ENCODE measurements at places on chromosomes 3 and 15. TPM values are rescaled to one million over a fixed set of nuclear protein-coding genes. Genes with fewer than 3 reads are reported as not detected.

Gene LRRC34
- 1.1 TPM for total RNA-seq

DNA sequence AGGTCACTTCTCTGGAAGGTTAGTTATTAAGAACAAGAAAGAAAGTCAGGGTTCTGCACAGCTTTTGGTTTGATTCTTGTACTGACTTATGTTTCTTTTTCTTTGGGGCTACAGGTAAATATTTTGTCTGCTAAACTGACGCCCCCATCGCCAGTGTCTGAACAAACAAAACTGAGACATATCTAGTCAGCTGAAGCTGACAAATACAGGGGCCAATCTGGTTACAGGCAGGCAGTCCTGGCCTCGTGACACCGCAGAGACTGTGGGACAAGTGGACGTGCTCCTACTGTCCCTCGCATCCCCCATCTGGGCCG, 4.6 kb upstream of the RPL14 start:
- no peaks in the 10 kb centered on the region for H3K27me3 ChIP-seq
- H3K27ac ChIP-seq, result peak overlapping the region; percentile 81
- DNase-seq, result no peak
- H3K4me1 ChIP-seq, result no peaks in the 10 kb centered on the region
- H3K36me3 ChIP-seq, result peaks cover 1% of the 10 kb centered on the region

DNA sequence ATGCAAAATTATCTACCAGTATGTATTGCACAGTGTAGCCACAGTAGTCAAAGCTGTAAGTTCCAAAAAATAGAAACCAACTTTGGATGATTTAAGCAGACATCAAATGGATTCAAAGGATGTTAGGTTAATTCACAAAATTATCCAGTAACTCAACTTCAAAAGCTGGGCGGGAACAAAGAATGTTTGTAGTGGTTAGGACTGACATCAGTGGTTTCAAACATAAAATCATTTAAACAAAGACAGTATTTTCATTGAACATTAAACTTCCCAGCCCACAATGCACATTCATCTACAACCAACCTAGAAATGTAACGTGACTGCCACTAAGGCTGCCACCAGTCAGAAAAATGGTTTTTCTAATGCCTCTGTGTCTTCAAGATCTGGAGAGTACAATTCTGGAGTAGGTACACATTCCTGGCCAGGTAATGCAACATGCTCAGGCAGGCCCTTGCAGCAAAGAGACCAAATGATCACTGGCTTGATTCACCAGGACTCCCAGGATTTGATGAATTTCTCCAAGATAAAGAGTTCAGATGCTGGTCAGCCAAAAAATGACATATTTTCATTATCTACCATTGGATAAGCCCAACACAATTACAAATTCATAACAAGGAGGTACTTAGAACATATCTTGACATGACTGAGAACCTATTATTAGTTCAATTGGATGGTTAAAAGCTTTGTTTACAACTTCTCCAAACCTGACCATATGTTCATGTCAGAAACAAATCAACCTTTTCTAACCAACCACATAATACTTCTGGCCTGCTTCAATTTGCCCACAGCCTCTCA, 189.8 kb upstream of the CNTN4 start:
- H3K27ac ChIP-seq, result no peak overlapping the region
- H3K4me3 ChIP-seq, result no peak overlapping the region
- no peaks in the 10 kb centered on the region for H3K27me3 ChIP-seq
- DNase-seq, result no peak
- no peaks in the 10 kb centered on the region for H3K4me1 ChIP-seq
- no peaks in the 10 kb centered on the region for H3K36me3 ChIP-seq

DNA sequence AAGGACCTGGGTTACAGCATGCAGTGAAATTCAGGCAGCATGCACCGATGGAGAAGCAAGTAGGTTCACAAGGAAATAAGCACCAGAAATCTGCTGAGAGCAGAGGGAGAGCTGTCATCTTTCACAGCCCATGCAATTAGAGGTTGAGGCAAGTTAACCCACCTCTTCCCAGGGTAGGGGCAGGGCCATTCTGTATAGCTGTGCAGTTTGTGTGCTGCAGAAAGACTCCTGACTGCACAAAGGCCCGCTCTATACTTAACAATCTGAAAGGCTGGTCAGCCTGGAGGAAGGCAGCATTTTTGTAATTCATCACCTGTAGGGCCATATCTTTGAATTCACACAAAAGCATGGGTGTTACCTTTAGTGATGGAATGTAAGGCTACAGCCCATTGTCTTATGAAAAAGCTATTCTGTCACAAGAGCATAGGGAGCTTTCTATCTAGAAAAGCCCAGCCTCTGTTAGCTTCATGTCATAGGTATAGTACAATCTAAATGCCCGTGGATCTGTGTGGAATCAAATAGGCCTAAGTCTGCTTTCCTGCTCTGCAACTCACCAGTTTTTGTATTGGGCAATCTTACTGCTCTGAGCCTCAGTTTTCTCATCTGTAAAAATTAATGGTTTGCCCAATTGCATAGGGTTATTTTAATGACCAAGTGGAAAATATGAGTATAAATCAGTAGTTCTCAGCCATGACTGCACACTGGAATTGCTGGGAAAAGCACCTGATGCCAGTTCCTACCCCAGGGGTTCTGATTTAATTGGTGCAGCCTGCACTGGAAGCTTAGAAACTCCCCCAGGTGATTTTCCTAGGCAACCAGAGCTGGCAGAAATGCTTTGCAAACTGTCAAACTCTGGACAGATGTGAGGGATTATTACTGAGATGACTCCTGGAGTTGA, 65.2 kb downstream of the ATP13A5 start:
- H3K4me1 ChIP-seq, result no peaks in the 10 kb centered on the region
- no peak overlapping the region for H3K4me3 ChIP-seq
- DNase-seq, result no peak
- H3K36me3 ChIP-seq, result no peaks in the 10 kb centered on the region

DNA sequence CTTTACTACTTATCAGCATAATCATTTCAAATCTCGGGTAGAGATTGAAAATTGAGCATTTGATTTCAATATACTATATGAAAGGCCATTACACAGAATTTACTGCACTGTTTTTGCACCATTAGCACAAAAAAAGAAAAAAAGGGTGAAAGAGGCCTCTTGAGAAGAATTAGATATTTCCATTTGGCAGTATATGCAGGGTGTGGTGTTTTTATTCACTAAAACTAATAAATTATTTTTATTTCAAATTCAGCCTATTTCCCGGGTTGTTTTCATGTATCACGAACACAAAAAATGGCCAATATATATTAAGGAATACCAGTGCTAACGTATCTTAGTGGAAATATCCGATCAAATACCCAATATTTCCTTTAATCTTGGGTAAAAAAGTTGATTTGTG, 110.5 kb upstream of the TBL1XR1 start:
- H3K36me3 ChIP-seq, result no peaks in the 10 kb centered on the region
- no peak overlapping the region for H3K27ac ChIP-seq
- DNase-seq, result no peak
- H3K4me1 ChIP-seq, result no peaks in the 10 kb centered on the region
- no peak overlapping the region for H3K4me3 ChIP-seq
- no peaks in the 10 kb centered on the region for H3K27me3 ChIP-seq

DNA sequence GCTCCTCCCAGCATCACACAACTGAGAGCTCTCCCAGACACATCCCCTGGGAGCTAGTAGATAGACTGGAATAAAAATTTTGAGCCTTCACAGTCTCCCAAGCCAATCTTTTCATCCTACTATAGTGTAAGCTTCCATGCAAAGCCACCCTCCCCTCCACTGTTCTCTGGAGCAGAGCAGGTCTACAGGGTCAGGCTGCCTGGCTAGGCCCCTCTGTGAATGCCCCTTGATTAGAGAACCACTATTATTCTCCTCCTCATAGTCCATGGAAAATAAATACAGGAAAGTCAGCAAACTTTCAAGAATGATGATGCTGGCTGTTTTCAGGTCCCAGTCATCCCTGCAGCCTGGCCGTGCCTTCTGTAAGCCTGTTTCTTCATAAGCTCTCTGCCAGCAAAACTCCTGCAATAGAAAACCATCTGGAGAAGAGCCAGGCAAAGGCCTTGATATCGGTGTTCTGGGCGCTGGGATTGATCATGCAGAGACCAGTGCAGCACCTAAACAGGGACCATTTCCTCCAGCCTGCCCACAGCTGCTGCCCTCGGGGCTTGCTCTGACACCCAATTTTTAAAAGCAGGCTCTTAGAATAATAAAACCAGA, 51.7 kb downstream of the CRYGS start:
- no peaks in the 10 kb centered on the region for H3K4me1 ChIP-seq
- no peak for DNase-seq
- H3K27ac ChIP-seq, result no peak overlapping the region
- no peak overlapping the region for H3K4me3 ChIP-seq

- H3K27ac ChIP-seq, result no peak overlapping the region
- H3K36me3 ChIP-seq, result no peaks in the 10 kb centered on the region
- H3K4me3 ChIP-seq, result no peak overlapping the region
- H3K27me3 ChIP-seq, result no peaks in the 10 kb centered on the region
- DNase-seq, result peak; percentile 58
- H3K4me1 ChIP-seq, result peaks cover 9% of the 10 kb centered on the region
Measured at GRCh38 chr3:101868534-101869464, 19.5 kb downstream of the NFKBIZ start.

GRCh38 chr3:2839876-2840275, 270.3 kb downstream of the IL5RA start:
- no peak overlapping the region for H3K4me3 ChIP-seq
- H3K27me3 ChIP-seq, result no peaks in the 10 kb centered on the region
- no peak overlapping the region for H3K27ac ChIP-seq
- no peaks in the 10 kb centered on the region for H3K36me3 ChIP-seq
- no peaks in the 10 kb centered on the region for H3K4me1 ChIP-seq

DNA sequence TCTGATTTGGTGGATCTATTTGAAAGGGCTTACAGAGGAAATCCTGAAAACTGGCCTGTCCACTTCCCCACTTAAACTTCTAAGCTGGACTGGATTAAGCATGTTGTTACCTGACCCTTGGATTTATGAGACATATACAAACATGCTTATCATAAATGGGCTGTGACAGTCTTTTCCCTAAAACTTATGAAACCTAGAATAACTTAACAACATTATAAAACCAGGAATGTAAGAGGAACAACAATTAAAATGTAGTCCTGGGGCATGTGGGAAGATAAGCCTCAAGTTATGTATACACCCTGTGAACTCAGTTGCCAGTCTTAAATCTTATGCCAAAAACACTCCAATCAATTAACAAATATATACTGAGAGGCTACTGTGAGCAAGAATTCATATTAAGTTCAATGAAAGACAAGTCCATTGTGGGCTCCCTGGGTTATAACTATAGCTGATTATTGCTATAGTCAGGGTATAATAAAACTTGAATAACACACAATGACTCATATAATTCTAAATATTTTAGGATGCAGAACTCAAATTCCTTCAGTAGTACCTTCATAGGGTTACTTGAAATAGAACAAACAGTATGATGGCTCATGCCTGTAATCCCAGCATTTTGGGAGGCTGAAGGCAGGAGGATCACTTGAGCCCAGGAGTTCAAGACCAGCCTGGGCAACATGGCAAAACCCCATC, 87.2 kb upstream of the PPIB start:
- DNase-seq, result peak; percentile 56
- no peak overlapping the region for H3K4me3 ChIP-seq
- no peak overlapping the region for H3K27ac ChIP-seq
- no peaks in the 10 kb centered on the region for H3K36me3 ChIP-seq

DNA sequence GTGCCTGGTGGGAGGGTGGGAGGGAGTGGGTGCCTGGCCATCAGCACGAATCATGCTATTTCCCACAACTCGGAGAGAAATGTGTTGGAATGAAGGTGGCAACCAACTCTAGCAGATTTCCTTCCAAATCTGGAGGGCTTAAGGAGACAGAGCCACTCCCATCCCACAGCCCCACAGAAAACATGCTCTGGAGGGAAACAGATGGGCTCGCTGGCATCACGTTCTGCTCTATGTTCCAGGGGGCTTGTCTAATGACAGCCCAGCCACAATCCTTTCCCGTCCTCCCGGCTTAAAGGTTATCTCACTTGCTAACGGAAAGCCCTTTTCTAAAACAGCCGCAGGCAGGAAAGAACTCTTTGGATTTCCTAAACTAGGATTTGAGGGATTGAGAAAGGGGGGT, 65.3 kb downstream of the ADAMTS17 start:
- H3K27me3 ChIP-seq, result no peaks in the 10 kb centered on the region
- H3K36me3 ChIP-seq, result no peaks in the 10 kb centered on the region
- DNase-seq, result no peak

DNA sequence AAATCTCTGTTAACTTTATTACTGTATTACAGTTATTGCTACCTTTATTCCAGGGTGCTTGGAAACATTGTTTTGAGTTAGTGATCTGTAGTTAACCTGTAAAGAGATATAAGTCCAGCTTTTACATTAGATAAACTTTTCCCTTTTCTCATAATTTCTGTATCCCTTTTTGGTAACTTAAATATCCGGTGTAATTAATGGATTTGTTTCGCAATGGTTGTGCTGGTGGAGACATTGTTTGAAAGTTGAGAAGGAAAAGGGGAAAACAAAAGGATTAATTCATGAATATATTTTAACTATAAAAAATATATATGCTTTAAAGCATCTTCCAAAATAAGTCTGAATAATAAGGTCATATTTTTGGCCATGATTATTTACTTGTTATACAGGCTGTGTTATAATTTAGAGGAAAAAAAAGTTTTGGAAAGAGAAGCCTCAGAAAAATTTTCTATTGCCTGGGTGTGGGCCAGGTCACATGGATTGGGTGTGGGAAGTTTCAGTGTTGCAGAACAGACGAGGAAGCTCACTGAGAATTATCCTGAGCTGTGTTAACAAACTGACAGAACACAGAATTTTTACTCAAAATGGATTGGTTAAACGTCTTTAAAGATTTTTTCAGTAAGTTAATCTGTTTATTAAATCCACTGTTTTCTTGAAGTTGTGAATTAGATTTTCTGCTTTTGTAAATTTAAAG, 27.7 kb upstream of the IL20RB start:
- 0 out of 2 replicates have a peak, but pooled peaks cover 2% of the 10 kb centered on the region for H3K4me1 ChIP-seq
- H3K4me3 ChIP-seq, result no peak overlapping the region
- peak; percentile 44 for DNase-seq
- no peaks in the 10 kb centered on the region for H3K27me3 ChIP-seq
- H3K36me3 ChIP-seq, result peaks cover 10% of the 10 kb centered on the region

Gene ZNF385D
- total RNA-seq, result 0.28 TPM

- DNase-seq, result no peak
- no peak overlapping the region for H3K27ac ChIP-seq
- no peaks in the 10 kb centered on the region for H3K27me3 ChIP-seq
- H3K36me3 ChIP-seq, result no peaks in the 10 kb centered on the region
- H3K4me1 ChIP-seq, result peaks cover 5% of the 10 kb centered on the region
- H3K4me3 ChIP-seq, result no peak overlapping the region
Measured at GRCh38 chr3:70863049-70863448, 550.6 kb upstream of the MDFIC2 start.

Gene CCR3
- not detected for total RNA-seq

DNA sequence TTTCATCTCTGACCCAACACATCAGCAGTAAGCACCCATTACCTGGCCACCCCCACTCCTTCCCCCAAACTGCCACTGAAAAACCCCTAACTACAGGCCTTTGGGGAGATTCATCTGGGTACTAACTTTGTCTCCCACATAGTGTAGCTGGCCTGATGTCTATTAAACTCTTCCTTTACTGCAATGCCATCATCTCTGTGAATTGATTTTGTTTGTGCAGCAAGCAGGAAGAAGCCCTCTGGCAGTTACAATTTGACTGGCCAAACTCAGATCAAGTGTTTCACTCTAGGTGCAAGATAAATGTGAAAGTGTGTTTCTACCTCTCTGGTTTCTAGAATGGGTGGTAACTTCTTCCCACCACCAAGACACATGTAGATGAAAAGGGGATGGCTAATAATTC, 26.7 kb upstream of the OR5K4 start:
- peaks cover 3% of the 10 kb centered on the region for H3K27me3 ChIP-seq
- H3K36me3 ChIP-seq, result no peaks in the 10 kb centered on the region
- H3K4me3 ChIP-seq, result no peak overlapping the region
- no peak for DNase-seq

Gene SHF
- total RNA-seq, result 1.8 TPM

Data from IMR-90 (cell line).